ENCODE measurements at places on chromosomes 3 and 15.
A peak's percentile ranks its signal among the peaks of the same experiment; 100 is the strongest.

DNA sequence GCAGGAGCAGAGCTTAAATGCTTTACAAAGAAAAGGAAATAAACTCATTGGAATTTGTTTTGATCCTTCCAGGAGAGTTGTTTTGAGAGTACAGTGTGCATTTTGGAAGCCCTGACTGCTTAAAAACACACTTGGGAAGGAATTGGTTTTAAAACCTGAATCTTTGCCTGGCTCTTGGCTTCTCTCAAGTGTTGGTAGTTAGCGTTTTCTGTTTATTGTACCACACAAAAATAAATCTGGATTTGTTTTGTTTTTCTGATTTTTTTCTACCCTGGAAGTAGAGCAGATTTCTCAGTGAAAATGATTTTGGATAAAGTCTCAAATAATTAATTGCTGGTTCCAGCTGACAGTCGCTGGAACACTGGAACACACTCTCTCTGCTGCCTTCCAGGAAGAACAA is 90.6 kb downstream of the CHST2 start:
- no peak for DNase-seq

DNA sequence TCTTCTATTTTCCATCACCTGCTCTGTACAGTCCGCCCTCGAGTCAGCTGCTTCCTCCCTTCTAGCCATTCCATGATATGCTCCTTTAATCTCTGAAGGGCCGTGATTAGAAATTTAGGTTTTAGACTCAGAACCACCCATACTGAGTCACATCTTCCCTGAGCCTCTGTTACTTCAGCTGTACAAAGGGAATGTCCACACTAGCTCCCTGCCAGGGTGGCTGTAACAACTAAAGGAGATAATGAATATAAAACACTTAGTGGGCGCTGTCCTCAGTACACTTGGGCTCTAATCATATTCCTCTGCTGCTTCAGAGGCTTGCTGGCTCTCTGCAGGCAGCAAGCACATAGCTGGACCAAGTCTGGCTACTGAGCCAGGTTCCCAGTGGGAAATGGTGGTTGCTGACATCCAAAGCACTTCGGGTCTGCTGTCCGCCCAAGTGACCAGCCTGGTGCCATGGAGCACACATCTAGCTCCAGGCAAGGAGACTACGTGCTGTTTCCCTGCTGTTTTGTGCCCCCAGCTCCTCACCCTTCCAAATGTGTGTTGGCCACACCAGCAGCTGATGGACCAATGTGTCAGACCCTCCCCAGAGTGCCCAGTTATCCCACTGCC is 901 bp upstream of the CHST14 start:
- no peak for DNase-seq

- no peak for DNase-seq
These were observed 97.1 kb upstream of the TRIM42 start for GRCh38 chr3:140580746-140581145.

- DNase-seq: no peak
These were observed 269.7 kb downstream of the OTOL1 start for GRCh38 chr3:161766331-161766730.

DNA sequence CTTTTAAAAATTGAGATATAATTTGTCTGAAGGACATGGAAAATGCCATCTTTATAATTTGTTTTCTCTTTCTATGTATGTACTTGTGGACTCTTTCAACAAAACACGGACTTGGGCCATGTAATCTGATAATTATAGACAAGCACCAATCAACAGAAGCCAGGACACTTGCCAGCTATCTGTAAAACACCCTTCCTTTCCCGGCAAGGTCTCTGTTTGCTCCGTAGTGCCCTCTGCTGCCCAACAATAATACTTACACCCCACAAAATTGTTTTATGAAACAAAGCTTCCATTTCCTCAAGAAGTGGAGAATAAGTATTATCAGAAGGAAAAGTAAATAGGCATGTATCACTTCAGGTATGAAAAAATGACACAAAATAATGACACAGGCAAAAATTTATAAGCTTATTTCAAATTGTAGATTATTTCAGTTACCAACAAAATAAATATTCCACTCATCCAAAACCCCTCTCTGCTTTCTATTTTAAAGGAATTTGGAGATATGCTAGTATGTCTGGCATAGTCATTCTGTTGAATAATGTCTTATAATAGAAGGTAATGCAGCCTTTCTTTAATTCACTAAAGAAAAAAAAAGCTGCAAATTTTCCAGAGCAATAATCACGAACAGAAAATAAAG is 32.8 kb downstream of the MYH15 start:
- peak; percentile 58 for DNase-seq

GRCh38 chr3:58384381-58385090 is 49.1 kb downstream of the PDHB start:
- no peak for DNase-seq

DNA sequence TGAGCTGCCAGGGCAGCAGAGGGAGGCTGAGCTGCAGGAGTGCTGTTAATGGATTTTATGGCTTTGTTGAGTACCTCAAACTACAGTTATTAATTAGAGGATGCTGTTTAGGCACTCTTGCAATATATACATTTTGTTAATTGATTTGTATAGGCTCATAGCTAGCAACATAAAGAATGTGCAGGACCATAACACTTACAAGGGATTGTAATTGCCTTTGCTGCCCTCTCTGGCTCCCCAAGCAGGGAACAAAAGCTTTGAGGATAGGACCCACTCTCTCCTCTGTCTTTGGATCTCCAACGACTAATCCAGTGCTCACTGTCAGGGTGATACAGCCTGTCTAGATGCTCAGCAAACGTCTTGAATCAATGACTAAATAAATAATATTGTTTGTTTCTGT is 1.2 kb upstream of the CLSTN2 start:
- no peak for DNase-seq

- no peak for DNase-seq
These were observed 98.3 kb upstream of the SLC6A11 start for GRCh38 chr3:10717756-10718155.

All from femur (tissue), 1 donor.